ENCODE measurements at places on chromosomes 6 and 20.

DNA sequence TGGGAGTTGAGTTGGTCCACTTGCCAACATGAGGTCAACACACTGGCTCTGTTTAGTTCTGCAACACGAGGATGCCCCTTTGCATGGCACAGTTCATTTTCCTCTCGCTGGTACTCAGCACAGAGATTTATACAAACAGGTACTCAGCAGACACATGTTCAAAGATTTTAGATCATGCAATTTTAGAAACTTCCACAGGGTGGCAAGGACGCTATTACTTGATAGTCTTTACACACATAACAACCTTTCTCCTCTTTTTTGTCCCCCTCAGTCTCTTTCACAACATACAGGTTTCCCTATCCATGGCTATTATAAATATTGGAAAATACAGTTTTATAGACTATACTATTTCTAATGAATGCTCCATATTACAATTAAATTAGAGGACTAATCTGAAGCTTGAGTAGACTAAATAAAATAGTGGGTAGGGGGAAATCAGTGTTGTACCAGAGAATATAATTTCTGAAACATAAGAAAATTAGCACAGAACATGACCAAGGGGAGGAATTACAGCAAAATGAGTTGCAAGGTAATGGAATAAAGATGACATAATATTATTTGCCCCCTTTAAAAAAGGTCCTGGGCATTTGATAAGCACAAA lies 331.8 kb upstream of the BTBD3 start:
- no peak for DNase-seq

GRCh38 chr6:158161566-158162254 lies 6.4 kb downstream of the SERAC1 start:
- no peak for DNase-seq

GRCh38 chr20:4962241-4962855 lies 39.0 kb downstream of the SLC23A2 start:
- DNase-seq = no peak

GRCh38 chr6:108353853-108354252 lies 59.0 kb downstream of the AFG1L start:
- no peak for DNase-seq

GRCh38 chr20:33239418-33239817 lies 3.6 kb downstream of the BPIFA1 start:
- DNase-seq = no peak

- DNase-seq = peak; percentile 7
Observed at GRCh38 chr6:53651205-53651763, 14.3 kb downstream of the KLHL31 start.

- DNase-seq = no peak
Observed at GRCh38 chr6:148857798-148858390, 111.1 kb downstream of the UST start.

- no peak for DNase-seq
Observed at GRCh38 chr20:38890497-38890818, 35.8 kb upstream of the FAM83D start.

DNA sequence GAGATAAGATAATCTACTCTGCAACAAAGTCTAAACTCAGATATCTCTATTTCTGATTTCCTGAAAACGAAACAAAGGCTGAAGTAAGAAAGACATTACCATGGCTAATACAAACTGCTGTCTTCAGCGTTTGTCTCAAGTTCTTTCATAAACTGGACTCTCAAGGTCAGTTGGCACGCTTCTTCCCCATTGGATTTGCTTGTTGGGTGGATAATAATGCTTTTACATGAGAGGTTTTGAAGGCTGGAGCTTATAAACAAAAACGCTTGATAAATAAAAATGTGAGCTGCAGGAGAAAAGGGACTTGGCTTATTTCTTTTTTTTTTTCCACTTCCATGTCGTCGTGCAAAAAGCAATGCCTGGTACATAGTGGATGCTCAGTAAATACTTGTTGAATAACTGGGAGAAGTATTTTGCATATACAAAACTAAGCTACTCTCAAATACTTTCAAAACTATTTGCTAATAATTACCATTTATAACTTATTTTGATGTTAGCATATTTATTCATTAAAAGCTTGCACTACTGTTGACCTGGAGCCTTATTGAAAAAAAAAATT lies 65.7 kb upstream of the EEF1A1 start:
- DNase-seq = no peak

DNA sequence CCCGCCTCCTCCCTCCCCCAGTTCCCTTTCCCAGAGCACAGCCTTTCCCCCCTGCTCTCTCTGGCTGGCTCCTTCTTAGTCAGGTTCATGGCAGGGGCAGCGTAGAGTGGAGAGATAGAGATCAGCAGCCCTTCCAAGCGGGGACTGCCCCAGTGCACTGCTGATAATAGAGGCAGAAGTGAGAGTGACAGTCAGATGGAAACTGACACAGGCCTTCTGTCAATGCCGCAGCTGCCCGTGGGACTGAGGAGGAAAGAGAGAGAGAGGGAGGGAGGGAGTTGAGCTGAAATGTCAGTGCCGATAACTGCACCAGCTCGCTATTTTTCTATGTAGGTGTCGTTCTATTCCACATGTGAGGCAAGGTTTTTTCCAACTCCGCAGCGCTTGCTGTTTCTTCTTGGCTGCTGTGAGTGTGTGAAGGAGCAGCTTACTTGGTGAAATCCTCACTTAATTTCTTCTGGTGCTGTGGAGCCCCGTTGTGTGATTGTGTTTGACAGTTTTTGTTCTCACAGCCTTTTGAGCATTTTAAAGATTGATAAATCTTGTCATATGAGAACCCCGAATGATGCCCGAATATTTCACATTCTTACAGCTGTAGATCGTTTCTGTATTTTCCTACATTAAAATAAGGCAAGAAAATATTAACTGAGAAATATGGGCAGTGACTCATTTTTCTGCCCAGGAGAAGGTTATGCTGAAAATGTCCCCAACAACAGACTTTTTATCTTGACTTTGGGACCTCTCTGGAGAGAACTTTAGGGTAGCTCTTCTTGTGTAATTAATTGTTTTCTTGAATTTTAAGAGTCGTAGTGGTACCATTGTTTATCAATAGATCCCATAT lies 386.4 kb upstream of the MMS22L start:
- DNase-seq = no peak

GRCh38 chr20:53124075-53124551 lies 152.0 kb downstream of the TSHZ2 start:
- DNase-seq = no peak

GRCh38 chr6:34341481-34341971 lies 50.9 kb downstream of the NUDT3 start:
- peak; percentile 58 for DNase-seq

DNA sequence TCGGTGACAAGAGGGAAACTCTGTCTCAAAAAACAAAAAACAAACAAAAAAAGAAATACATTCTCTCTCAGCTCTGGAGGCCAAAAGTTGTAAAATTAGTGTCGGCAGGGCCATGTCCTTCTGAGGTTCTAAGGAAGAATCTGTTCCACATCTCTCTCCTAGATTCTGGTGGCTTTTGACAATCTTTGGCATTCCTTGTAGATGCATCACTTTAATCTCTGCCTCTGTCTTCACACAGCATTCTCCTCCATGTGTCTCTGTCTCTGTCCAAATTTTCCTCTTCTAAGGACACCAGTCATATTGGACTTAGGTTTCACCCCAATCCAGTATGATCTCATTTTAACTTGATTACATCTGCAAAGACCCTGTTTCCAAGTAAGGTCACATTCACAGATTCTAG lies 9.1 kb downstream of the PPP2R5D start:
- DNase-seq = no peak

DNA sequence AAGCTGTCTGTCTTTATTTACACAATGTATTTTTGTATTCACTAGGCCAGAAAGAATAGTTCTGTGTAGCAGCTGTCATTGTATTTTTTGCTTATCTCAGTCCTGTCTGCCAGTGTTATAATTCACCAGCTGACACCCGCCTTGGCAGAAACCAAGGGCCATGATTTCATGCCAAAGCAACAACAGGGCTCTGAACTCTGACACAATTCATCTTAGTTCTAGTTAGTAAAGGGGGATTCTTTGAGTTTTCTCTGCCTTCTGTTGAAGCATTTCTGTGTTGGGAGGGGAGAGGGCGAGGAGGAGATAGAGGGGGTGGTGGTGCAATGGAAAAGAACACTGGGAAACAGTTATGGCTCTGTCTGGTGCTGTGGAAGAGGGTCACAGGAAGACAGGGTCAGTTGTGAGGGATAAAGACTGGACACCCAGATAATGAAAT lies 684.6 kb upstream of the MARCKS start:
- no peak for DNase-seq
